GM23248 (cell line): ENCODE measurements at places on chromosomes 3 and 15. TPM values are rescaled to one million over a fixed set of nuclear protein-coding genes. Genes with fewer than 3 reads are reported as not detected.

BSN gene
- total RNA-seq, result under 0.01 TPM in 2 replicates

PYDC2 gene
- not detected in 2 replicates for total RNA-seq

DNA sequence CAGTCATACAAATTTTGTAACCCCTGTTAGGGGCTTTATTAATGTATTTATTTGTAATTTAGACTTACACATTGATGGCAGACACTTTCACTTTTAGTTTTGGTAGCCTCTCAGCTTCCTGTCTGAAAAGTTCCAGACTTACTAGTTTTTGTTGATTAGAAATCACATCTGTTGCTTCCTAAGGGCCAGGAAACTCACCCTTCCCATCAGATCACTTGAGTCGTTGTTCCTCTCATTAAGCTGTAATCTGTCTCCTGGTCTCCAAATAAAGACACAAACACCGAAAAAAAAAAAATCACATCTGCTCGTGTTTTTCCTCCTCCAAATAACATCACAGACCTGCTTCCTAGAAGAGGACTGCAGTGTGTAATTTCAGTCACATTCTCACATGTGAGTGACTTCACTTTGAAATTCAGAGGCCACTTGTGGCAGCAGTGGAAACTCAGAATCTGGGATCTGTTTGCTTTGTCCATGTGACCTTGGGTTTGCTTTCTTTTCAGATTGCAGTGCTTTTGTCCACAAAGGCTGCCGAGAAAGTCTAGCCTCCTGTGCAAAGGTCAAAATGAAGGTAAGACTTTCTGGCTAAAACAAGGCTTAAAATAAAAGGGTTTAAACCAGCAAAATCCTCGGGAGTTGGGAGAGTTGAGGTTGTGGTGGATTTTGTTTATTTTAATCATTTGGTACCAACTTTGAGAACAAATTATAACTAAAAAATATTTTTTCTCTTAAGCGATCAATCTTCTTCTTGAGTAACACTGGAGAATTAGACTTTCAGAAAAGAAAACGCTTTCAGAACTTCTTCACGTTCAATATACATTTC is 87.0 kb downstream of the KLHL25 start:
- peak; percentile 57 for DNase-seq

DNA sequence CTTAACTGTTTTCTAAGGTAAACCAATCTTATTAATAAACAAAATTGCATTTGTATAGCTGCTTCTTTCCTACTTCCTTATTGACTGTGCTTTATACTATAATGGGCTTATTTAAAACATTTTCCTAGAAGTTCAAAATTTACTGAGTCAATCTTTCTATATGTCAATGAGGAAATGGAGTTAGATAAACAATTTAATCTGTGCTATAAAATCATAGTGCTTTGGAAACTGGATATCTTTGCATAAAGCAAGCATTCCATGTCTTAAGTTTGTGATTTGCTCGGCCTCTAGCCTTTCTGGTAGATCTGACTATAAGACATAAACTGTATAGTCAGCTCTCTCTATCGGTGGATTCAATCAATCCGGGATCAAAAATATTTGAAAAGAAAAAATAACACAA is 99.6 kb downstream of the NEDD4 start:
- no peak for DNase-seq

DNA sequence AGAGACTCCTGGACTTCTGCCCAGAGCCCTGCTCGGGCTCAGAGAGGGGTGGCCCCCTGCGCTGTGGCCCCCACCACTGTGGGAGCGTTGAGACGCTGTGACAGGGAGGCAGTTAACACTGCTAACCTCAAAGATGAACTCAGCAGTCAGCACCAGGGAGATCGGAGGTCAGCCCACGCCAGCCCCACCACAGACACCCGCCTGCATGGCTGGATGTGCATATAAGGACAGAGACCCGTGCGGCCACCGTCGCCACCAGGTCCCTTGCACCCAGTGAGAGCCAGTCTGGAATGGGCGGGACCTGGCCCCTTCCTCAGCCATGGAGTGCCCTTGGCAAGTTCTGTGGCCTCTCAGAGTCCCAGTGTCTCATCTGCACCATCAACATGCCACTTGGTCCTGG is 48.5 kb upstream of the FURIN start:
- DNase-seq, result no peak

TRPM1 gene
- not detected in 2 replicates for total RNA-seq

ELL3 gene
- 5.2 and 6.4 TPM in 2 replicates for total RNA-seq
